ENCODE measurements at places on chromosomes 7 and 10.

DNA sequence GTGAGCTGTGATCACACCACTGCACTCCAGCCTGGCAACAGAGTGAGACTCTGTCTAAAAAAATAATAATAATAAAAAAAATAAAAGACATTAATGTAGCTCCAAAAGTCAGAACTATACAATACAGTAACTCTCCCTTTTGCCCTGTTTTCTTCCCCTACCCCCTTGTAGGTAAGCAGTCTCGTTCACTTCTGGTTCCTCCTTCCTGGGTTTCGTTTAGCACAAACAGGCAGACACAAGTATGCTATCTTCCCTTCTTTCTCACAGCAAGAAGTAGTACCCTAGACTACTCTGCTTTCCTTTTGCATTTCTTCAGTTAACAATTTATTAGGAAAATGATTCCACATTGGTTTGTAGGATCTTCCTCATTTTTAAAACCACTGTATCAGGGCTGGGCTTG lies 33.1 kb downstream of the PDSS1 start:
- DNase-seq = no peak

DNA sequence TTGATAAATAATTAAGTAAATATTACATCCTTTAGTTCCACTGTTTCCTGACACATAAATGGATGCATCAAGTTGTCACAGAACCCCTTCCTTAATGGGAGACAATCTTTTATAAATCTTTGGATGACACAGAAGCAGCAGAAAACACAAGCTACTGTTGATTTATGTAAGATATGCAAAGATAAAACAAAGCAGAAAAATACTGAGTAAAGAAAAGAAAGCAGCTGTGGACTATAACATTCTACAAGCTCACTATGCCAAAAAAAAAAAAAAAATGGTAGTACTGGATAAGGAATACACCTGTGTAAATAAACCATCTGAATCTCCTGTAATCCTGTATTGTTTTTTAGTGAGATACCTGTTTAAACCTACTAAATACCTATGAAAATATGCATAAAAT lies 92.0 kb upstream of the FAM180A start:
- no peak for DNase-seq

DNA sequence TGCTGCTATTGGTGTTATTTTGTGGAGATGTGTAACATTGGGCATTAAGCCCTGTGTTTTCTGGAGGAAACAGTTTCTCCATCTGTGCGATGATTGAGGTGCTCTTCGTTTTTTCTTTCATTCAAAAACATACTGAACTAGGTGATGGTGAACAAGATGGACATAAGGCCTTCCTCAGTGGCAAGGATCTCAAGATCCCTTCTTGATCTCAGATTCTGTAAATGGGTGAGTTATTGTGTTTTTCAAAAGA lies 759 bp upstream of the ELAPOR2 start:
- no peak for DNase-seq

GRCh38 chr7:88155756-88156155 lies 64.1 kb downstream of the SRI start:
- no peak for DNase-seq

DNA sequence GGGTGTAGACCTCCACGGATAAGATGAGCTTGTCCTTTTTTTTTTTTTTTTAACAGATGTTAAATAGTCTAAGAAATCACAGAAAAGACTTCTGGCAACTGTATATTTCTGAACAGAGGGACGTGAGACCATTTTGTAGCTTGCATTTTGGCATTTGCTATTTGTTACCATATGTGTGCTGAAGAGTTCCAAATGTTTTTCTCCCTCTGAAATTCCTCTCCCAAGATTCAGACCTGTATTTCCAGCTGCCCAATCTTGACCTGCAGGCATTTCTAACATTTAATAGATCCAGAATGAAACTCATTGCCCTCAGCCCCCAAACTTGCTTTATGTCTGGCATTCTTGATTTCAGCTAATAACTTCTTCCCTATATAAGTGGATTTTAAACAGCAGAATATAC lies 223.1 kb upstream of the FZD1 start:
- no peak for DNase-seq

DNA sequence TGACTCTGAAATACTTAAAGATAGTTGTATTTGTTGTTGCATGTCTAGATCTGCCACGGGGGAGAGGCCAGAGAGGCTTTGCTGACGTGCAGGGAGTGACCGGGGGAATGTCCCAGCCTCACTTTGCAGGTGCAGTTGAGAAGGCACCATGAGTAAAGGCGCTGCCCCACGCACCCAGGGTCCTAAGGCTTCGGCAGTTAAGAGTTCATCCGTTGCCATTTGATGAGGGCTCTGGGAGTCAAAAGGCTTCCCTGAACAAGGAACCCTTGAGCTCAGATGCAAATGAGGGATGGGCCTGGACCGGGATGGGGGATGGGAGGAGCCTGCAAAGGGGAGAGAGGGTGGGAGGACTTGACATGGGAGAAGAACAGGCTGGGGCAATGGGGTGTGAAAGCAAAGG lies 20.4 kb downstream of the PPP2R2D start:
- DNase-seq = no peak

DNA sequence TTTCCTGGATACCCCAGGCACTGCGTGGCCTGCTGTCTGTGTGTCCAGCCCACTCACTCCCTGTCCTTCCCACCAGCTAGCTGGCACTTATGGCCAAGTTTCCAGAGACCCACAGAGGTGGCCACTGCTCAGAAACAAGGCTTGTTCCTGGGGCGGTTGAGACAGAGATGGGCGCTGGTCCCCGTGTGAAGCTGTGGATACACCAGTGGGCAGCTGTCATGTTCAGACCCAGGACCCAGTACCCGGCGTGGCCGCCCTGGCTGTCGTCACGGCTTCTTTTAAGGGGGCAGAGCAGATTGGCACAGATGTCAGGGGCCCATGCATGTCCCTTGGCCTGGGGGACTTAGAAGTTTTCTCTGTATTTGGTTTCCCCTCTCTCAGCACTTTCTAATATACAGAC lies 36.3 kb downstream of the FOXL3 start:
- DNase-seq = no peak

- DNase-seq = no peak
These were observed 43.9 kb downstream of the APBB1IP start for GRCh38 chr10:26481914-26482550.

DNA sequence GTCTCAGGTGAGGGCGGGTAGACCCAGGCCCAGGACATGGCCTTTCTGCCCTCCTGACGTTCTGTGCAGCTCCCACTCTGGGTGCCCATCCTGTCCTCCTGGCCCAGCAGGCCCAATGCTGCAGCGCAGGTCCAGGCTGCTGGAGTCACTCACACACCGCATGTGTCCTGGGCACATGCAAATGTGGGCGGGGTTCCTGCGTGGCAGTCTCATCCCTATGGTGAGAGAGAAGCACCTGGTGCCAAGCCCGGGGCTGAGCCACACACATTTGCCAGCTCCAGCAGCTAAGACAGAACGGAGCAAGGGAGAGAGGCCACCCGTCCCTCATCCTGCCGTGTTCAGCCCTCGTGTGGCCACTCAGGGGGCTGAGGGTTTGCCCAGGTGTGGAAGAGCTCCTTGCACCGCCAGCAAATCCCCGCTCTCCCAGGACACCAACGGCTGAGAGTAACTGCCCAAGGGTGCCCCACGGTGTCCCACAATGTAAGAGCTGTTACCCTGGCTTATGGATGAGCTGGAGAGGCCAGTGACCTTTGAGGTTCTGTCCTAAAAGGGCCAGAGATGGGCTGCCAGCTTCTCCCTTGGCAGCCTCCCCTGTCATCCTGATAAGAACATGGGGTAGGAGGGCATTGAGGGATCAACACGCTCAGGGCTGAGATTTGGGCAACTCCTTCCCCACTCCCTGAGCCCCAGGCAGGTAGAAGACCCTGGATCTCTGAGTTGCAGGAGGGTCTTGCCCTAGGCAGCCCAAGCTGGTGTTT lies 4.4 kb downstream of the FUOM start:
- DNase-seq = no peak

DNA sequence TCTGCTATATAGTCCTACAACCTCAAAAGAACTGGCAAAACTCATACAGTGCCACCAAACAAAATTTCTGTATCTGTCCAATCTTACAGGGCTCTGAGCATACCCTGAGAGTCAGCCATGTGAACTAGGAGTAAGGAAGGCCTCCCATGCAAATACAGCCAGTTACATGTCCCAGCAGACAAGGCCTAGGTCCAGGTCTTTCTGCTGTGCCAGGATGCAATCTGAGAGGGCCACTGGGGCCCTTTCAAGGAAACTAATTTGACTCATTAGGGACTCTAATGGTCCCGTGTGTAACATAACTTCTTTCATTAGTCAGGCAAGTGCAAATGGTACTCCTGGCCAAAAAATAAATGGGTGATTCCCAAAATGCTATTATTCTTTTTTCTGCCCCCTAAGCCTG lies 17.9 kb upstream of the HIBADH start:
- DNase-seq = no peak

DNA sequence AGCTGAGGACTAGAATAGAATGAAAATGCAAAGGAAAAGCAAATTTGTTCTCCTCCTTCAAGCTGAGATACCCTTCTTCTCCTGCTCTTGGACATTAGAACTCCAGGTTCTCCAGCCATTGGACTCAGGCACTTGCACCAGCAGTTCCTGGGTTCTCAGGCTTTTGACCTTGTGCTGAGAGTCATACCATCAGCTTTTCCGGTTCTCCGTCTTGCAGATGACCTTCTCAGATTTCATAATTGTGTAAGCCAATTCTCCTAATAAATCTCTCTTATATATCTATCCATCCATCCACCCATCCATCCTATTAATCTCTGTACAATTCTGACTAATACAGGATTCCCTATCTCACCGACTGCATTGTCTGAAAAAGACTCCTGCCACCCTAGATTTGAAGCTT lies 108.3 kb downstream of the AHR start:
- no peak for DNase-seq

DNA sequence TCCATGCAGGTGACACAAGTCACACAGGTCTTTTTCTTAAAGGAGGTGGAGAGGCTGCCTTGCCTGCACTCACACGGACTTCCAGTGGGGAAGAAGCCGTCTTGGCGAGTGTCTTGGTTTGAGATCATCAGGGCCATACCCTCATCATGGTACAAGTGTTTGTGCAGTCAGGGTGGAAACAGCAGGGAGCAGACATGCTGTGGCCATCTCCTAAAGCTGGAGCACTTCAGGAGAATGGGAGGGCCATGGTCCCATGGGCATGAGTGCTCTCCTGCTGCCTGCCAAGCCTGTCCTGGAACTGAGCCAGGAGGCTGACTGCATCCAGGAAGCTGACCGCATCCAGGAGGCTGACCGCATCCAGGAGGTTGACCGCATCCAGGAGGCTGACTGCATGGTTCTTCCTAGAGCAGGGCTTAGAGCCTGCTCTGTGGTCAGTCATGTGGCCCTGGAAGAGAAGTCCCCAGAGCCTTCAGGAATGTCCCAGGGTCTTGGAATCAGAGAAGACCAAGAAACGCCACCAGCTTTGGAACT lies 98.4 kb downstream of the ADARB2 start:
- DNase-seq = no peak

- DNase-seq = no peak
These were observed 89.9 kb downstream of the ADCY1 start for GRCh38 chr7:45663965-45664633.

GRCh38 chr7:30971840-30972563 lies 8.2 kb downstream of the GHRHR start:
- DNase-seq = no peak

DNA sequence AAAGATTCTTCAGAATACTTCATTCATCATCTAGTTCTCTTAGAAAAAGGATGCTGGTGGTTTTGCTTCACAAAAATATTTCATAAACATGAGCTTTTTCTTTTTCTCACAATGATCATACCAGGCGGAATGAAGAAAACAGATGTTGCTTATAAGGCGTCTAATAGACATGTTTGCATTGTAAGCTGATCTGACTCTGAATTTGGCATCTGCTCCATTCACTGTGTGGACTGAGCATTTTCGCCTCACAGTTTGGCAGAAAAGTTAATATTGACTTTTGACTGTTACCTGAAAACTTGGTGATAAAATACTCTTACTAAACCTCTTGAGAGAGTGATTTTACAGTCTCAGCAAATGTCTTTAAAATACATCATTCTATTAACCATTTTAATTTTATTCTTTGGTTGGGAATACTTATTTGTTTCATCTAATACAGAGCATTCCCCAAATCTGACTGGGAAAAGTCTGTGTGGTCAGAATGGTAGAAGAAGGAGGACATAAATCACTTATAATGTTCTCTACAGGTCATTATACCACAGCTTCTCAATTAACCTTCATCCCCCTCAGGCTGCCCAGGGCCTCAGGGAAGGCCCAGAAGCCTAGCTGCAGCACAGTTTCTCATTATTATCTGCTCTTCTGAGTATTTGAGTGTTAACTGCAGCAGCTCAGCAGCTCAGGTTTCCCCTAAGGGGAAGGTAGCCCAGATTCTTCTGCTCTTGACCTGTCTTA lies 121.6 kb upstream of the KAT6B start:
- no peak for DNase-seq

- no peak for DNase-seq
These were observed 76.9 kb downstream of the CYP51A1 start for GRCh38 chr7:92057375-92057774.

- DNase-seq = no peak
These were observed 80.3 kb upstream of the LYZL2 start for GRCh38 chr10:30709700-30710358.

DNA sequence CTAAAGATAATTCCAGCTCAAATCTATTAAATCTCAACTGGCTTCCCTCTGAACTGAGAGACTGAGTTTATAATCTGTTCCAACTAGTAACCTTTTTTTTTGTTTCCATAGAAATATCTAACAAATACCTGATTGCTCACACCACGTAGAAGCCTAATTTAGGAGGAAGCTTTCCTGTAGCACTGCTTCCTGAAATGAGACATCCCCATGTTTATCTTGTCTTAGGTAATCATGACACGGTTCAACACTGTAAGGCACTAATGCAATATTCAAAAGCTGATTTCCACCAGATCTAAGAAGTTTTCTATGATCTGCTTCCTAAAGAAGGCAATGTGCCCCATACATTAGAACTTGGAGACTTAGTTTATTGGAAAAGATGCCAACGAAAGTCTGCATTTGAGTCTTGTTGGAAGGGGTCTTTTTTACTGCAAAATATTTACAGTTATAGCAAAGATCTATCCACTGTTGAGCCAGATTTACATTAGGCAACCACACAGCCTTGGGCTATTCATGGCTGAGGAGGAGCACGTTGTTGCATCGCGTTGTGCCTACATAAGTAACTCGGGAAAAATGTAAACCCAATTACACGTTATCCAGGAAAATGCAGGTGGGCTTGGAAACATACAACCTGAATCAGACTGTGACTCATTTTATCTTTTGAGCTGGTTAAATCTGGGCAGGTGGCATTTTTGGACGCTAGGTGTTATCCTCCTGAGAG lies 66.3 kb downstream of the VIPR2 start:
- no peak for DNase-seq

- no peak for DNase-seq
These were observed 73.0 kb upstream of the AFAP1L2 start for GRCh38 chr10:114477285-114477684.

- DNase-seq = peak; percentile 10
These were observed 1.5 kb downstream of the BZW2 start for GRCh38 chr7:16647435-16647960.

DNA sequence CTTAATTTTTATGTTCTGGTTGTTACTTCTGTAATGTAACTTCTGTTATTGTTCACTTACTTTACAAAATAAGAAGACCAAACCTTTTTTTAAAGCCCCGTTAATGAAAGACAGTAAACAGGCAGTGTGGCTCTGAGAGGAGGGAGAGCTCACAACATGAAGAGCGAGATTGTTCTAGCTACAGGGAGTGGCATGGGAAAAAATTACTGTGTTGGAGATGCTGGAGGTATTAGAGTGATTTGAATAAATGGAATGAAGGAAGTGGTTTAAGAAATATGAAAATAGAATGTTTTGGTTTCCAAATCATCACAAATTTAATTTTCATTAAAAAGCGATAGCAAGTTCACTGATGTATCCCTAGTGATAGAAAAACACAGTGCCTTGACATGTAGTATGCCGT lies 31.8 kb downstream of the REEP3 start:
- DNase-seq = no peak
